T-helper 1 cell (primary cell): ENCODE measurements at places on chromosomes 11 and 22.

DNA sequence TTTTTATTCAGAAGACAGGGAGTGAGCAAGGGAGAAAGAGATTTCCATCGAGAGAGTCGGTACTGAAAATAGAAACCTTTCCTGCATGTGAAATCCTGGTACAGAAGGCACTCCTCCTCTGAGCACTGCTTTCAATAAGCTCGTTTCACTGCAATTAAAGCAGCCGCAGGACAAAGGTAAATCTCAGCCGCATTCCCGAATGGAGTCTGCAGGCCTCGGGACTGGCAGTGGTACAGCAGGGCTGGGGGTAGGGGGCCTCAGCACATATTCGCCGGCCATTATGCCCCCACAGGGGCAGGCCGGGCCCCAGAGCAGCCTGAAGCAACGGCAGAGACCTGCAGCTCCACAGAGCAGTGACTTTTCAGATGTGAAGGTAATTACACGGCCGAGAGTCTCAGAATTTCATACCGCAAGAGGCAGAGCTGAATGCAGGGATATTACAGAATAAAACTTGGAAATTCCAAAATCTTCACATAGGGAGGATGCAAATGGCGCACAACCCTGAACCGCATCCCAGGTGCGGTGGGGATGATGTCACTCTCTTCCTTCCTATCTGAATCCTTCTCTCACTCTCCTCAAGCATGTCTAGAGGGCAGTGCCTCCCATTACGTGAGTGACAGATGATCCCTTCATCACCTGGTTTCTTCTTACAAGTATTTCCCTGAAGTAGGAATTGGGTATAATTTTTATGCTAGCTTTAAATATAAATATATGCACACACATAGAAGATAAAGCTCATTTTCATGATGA is 622.1 kb downstream of the OPCML start:
- no peak for DNase-seq

DNA sequence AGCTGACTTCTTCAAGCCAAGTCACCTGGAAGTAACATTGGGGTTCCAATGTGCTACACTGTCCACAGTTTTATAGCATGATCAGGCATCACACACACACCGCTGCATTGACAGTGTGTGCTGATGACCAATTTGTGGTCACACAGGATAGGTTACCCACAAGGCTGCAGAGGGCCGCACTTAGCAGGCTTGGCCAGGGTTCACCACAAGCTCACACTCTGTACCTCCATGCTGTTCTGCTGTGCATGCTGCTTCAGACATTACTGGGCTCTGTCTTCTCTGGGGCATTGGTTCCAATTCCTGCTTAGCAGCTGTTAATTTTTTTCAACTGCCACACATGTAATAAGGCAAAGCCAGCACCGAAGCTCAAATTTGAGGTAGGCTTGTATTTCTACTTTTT is 11.0 kb upstream of the NRIP3 start:
- no peak for DNase-seq

GRCh38 chr11:106092446-106092845 is 15.0 kb downstream of the AASDHPPT start:
- no peak for DNase-seq

GRCh38 chr11:126917531-126918204 is 82.9 kb downstream of the KIRREL3 start:
- no peak for DNase-seq

GRCh38 chr11:94790661-94791180 is 22.6 kb downstream of the AMOTL1 start:
- no peak for DNase-seq

- no peak for DNase-seq
Observed at GRCh38 chr11:67304511-67305113, 1.3 kb downstream of the SSH3 start.

DNA sequence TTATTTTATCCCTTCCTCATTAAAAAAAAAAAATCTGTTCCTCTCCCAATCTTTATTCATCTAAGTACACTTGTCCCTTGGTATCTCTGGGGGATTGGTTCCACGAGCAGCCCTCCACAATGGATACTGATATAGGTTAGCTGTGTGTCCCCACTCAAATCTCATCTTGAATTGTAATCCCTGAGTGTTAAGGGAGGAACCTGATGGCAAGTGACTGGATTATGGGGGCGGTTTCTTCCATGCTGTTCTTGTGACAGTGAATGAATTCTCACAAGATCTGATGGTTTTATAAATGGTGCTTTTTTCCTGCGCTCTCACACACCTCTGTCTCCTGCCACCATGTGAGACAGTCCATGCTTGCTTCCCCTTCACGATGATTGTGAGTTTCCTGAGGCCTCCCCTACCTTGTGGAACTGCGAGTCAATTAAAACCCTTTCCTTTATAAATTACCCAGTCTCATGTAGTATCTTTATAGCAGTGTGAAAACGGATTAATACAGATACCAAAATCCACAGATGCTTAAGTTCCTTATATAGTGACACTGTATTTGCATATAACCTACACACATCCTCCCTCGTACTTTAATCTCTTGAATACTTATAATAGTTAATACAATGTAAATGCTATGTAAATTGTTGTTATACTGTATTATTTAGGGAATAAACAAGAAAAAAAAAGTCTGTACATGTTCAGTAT is 62.0 kb downstream of the PACS1 start:
- DNase-seq: no peak

DNA sequence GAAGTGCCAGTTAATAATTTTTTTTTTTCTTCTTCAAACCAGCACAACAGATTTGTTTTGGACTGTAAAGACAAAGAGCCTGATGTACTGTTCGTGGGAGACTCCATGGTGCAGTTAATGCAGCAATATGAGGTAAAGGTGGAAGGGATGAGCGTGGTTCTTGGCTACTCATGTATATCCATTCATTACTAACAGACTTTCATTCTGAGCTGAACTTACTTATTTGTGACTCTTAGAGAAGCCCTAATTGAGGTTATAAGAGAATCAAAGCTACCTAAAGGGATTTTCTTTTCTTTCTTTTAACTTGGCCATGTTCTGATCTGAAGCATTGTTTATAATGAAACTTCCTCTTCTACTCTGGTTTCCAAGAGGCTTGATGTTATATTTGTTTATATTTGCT is 15.8 kb downstream of the PAFAH1B2 start:
- DNase-seq: no peak

GRCh38 chr11:115340874-115341273 is 163.3 kb downstream of the CADM1 start:
- DNase-seq: no peak
